ENCODE measurements at places on chromosomes 2 and 18.

- no peak for DNase-seq
Observed at GRCh38 chr18:60120231-60120750, 220.5 kb downstream of the PMAIP1 start.

DNA sequence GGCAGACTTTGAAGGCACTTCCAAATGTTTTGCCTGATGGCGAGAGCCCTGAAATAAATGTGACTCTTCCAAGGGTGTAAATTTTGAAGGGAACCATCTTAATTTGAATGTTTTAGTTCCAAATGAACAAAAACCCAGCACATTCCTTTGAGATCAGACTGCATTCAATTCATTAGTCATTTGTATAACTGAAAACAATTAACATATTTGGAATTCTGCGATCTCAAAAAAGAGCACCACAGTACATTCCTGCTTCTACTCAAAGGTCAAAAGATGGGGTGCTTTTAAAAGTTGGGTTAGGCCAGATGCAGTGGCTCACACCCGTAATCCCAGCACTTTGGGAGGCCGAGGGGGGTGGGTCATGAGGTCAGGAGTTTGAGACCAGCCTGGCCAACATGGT, 38.2 kb upstream of the CHRNA1 start:
- DNase-seq = no peak

DNA sequence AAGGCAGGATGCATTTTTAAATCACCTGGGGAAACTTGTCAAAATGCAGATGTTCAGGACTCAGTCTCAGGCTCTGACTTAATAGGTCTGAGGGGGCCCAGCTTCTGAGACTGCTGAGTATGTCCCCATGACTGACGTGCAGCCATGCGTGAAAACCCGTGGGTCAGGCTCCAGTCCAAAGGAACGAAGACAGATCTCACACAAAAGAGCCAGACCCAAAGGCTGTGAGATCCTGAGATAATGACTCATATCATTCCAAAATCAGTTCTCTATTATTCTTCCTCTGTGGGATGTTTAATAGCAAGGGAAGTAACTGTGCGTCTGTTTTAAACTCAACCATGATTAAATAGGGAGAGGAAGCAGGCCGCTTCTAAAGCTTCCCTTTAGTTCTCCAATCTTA, 107.4 kb upstream of the ACAA2 start:
- no peak for DNase-seq

GRCh38 chr18:46809145-46809544, 52.3 kb upstream of the ST8SIA5 start:
- DNase-seq = no peak

All from type B pancreatic cell (in vitro differentiated cells).